ENCODE measurements at places on chromosomes 4 and X.

DNA sequence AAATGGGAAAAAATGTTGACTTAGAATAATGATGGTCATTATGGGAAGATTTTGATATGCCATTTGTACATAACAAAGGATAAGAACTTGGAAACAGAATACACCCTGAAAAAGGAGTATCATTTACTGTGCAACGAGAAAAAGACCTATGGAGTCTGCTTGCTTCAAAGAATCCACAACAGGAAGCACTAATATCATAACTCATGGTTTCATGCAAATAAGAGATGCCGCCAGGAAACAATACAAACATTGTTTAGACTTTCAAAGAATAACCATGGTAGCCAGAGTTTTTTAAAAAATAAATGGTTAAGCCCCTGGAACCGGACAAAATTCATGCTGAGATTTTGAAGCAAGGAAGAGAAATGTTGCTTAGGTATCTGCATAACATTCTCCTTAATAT, 139.9 kb upstream of the ETNPPL start:
- DNase-seq = no peak

GRCh38 chr4:31415629-31416028, 695.5 kb downstream of the PCDH7 start:
- no peak for DNase-seq

DNA sequence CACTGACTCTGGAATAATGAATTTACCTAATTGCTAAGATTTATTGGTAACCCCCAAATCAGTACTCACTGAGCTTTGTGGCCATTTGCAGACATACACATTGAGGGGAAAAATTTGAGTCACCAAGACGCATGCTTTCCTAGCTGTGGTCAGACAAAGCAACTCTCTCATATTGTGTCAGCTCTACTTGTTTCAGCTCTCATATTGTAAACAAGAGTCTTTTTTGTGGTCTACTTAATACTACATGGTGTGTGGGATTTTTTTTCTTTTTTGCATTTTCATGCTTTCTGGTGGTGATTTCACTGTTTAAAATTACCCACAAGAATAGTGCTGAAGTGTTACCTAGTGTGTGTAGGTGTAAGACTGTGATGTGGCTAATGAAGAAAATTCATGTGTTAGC, 428.2 kb upstream of the GALNT7 start:
- no peak for DNase-seq

DNA sequence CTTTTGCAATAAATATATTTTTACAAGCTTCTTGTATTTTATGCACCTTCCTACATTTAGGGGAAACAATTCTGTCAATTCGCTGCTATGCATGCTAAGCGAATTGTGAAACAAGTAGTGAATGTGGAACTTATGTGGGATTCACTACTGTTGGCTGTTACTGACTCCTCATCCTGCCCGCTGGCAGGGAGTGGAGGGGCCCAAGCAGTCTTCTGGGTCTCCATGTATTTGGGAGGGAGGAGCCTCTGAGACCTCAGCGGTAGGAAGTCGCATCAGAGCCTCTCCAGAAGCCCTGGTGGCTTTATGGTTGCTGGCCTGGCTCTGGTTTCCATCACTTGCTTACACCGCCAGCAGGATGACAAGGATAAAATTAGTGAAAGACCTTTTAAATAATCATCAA, 3.7 kb upstream of the SETD7 start:
- no peak for DNase-seq

DNA sequence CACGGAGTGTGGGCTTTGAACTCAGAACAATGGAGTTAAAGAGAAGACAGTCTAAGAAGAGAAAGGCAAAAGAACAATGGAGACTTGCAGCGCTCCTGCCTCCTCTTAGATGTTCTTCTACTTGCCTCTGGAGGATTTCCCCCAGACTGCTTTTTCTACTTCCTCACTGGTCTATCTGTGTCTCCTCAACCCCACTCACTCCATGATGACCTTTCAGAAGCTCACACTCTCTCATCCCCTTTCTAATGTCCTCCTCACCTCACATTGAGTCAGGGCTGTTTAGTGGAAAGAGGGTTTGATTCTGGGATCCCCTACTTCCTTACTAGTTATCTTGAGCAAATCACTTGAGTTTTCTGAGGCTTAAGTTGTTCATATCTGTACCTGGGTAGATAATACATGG, 12.2 kb upstream of the HERC6 start:
- DNase-seq = no peak

GRCh38 chr4:73615613-73616012, 4.6 kb downstream of the RASSF6 start:
- no peak for DNase-seq

DNA sequence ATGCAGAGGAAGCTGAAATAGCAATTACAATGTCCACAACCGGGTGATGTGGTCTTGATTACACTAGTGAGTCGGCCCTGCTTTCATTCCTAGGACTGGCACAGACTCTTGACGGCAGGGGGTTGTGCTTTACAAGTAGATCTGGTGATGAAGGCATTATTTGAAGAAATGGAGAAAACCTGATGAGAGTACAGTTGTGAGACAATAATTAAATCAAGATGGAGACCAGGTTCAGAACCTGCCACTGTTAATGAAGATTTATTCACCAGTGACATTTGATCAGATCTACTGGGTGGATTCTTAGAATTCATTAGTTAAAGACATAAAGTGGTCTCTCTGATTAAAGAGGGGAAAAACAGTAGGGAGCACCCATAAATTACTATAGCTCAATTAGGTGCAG, 747.2 kb downstream of the STPG2 start:
- DNase-seq = no peak

- DNase-seq = no peak
These were observed 111.1 kb downstream of the NFKB1 start for GRCh38 chr4:102612210-102612609.

- DNase-seq = no peak
These were observed 10.8 kb downstream of the CETN2 start for GRCh38 chrX:152819732-152820131.

DNA sequence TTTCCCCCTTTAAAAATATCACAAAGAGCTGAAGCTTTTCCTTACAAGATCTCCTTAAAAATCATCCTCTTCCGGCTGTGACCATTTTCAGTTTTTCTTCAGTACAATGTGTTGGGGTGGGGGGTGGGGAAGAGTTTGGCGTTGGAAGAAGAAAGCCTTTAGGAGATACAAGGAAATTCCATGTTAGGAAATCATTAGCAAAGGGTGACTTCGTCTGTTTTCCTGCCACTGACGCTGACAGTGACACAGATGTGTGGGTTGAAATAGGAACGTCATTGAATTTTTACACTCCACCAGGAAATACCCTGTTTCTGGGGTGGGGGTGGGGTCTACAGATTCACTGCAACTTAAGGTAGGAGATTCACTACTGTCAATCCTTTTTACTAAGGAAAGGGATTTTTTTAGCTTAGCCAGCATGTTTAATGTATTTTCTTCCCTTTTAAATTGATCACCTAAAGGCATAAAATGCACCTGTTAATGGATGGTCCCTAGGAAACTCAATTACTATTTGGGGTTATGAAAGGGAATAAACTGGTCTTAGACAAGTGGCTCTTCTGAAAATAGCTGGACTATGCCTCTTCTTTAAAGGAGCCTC, 3.9 kb downstream of the MAMLD1 start:
- no peak for DNase-seq

DNA sequence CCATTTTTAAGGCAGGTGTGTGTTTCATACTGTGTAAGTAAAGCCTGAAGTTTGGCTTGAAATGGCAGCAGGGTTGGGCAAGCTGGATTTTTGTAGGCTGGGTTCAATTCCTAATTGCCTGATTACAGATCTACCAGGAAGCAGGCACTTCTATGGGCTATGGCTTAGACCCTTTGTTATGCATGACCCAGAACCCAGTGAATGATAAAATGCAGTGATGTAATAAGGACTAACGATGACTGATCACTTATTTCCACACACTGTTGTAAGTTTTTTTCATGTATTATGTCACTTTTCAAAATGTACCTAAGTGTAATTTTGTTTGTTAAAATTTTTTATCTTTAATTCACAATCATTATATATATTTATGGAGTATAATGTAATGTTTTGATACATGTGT, 8.6 kb downstream of the LANCL3 start:
- DNase-seq = no peak

Data from T-helper 9 cell (primary cell).